Activated CD4-positive, alpha-beta T cell treated with anti-CD3 and anti-CD28 coated beads, Interleukin-10, Interleukin-2, amounts not matched to agents 100 ng/mL and 50 ng/mL, durations not matched to agents 16 hours and 8 hours (primary cell): ENCODE measurements at places on chromosomes 2 and 18.
A peak's percentile ranks its signal among the peaks of the same experiment; 100 is the strongest.

DNA sequence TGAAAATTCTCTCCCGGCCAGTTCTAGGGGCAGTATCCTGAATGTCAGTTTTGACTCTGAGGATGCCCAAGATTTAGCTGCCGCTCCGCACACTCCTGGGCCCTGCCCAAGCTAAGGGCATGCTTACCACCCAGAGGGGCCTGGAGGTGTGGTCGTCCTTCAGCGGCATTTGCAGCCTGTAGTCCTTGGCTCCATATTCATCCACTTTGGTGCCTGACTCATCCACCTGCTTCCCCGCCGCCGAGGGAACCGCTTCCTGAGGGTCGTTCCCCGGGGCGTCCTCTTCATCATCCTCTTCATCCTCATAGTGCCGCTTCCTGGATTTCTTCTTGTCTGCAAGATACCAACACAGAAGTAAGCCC lies 577 bp downstream of the ERCC3 start:
- DNase-seq = peak; percentile 5

GRCh38 chr2:239775623-239776435 lies 249.3 kb downstream of the NDUFA10 start:
- no peak for DNase-seq

DNA sequence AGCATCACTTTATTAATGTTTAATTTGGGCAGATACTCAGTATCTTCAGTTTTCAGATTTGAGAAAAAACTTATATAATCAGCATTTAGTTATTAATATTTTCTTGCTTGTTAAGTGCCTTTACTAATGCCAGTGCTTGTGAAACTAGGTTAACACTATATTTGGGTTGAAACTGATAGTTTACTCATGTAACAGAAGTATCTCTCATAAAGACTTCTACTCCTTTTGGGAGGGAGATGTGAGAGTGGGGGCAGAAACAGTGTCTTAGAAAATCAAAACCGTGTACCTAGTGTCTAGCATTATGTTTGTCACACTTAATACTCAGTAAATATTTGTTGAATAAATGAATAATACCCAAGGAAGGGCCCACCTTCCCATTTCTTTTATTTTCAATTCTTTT lies 129.5 kb downstream of the MSTN start:
- DNase-seq = no peak

- no peak for DNase-seq
Measured at GRCh38 chr18:36128530-36128870, 640 bp downstream of the SLC39A6 start.

DNA sequence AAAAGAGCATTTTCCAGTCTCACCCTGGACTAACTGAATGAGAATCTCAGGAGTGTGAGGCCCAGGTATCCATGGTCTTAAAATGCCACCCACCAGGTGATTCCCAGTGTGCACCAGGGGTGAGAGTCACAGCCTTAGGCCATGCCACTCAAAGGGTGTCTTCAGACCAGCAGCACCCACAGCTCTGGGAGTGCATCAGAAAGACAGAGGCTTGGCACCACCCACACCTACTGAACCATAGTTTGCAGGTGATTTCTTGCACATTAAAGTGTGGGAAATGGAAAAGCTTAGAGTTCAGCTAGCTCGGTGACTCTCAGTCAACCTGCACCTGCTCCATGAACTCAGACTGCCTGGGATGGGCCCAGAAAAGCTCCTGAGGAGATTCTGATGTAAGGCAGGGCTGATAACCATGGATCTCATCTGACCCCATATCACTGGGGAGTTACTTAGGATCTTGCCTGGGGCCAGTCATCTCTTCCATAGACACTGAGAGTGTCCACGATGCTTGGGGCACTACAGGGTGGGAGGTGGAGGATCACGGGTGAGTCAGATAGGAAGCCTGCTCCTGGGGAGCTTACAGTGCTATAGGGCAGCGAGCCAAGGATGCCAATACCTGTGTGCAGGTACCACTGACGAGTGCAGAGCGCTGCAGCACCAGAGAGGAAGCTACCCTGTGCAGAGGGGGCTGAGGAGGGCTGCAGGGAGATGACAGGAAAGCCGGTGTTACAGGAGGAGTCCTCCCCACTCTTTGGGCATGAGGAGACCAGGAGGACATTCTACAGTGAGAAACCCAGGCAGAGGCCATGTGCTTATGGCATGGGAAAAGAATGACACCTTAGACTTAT lies 4.6 kb downstream of the IL37 start:
- DNase-seq = no peak

GRCh38 chr18:9101730-9102507 lies 580 bp upstream of the NDUFV2 start:
- DNase-seq = peak; percentile 72

- no peak for DNase-seq
Measured at GRCh38 chr2:12663306-12664037, 53.3 kb upstream of the TRIB2 start.

DNA sequence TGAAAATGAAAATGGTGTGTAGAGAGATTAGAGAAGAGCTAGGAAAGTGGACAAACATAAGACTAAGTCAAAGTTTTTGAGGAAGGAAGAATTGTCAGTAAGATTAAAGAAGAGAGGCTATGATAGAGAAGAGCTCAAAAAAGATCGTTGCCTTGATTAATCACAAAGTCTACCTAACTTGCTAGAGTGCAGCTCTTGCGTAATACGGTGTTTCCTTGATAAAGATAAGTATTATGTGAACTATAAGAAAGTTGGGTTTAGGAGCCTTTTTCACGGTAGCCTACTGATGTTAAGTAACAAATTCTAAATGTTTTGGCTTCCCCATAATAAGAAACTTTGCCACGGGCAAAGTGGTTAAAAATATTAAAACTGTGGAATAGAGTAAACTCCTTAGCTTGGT lies 226.4 kb upstream of the NRXN1 start:
- DNase-seq = no peak

GRCh38 chr18:76358774-76359173 lies 136.3 kb downstream of the ZNF516 start:
- DNase-seq = no peak

GRCh38 chr2:110642360-110642759 lies 35.5 kb downstream of the BUB1 start:
- DNase-seq = no peak

GRCh38 chr2:216503697-216504375 lies 5.2 kb downstream of the RPL37A start:
- DNase-seq = no peak

GRCh38 chr2:45588158-45588829 lies 22.8 kb downstream of the SRBD1 start:
- DNase-seq = no peak

DNA sequence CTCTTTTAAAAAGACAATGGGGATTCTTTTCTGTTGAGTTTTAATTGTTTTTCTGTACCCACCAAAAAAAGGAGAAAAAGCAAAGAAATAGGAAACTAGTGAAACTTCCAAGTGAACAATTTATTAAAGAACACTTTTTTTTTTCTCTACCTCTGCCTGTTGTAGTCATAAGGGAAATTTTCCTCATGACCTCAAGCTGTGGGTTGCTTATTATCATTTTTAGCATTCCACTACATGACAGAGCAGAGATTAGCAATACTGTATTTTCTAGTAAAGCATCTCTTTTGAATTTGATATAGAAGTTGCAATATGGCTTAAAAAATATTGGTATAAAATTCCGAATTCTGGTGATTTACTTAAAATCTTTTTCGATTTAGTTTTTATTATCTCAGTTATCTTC lies 87.9 kb upstream of the LRRTM1 start:
- DNase-seq = no peak

DNA sequence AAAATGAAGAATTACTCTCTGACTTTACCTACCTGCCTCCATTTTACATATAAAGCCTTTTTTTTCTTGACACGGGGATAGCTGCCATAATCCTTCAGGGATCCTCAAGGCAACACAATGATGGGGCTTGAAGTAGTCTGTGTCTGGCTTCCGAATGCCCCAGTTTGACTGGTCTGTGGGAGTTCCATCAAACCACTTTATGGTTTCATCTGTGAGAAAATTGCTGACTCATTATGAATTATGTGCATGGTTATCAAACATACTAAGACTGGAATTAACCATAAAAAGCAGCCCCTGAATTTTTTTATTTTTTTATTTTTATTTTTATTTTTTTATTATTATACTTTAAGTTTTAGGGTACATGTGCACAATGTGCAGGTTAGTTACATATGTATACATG lies 117.5 kb downstream of the PLA2R1 start:
- no peak for DNase-seq

- DNase-seq = no peak
Measured at GRCh38 chr2:39755466-39755865, 23.6 kb downstream of the THUMPD2 start.

GRCh38 chr2:157760949-157761348 lies 115.2 kb downstream of the ACVR1 start:
- DNase-seq = no peak

DNA sequence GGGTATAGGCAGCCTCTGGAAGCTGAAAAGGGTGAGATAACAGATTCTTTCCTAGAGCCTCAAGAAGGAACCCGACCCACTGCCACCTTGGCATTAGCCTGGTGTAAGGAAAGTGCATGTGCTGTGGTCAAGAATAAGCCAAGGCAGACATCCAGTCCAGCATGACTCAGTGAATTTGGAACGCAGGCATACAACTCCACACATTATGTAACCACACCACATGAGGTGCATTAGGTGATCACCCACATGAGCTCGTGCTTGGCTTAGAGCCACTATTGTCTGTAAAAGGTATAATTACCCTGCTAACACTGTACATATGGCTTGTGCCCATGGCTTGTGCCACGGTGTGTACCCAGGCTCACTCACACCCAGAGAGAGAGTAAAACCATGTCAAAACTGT lies 583.7 kb upstream of the HNMT start:
- DNase-seq = no peak

- no peak for DNase-seq
Measured at GRCh38 chr2:56207760-56208159, 24.0 kb downstream of the CCDC85A start.
